ENCODE measurements at places on chromosomes 2 and 18.
A peak's percentile ranks its signal among the peaks of the same experiment; 100 is the strongest.

GRCh38 chr2:147689220-147689909 lies 155.5 kb upstream of the ACVR2A start:
- DNase-seq = no peak

- DNase-seq = no peak
Measured at GRCh38 chr2:107361751-107362381, 464.8 kb upstream of the RGPD4 start.

DNA sequence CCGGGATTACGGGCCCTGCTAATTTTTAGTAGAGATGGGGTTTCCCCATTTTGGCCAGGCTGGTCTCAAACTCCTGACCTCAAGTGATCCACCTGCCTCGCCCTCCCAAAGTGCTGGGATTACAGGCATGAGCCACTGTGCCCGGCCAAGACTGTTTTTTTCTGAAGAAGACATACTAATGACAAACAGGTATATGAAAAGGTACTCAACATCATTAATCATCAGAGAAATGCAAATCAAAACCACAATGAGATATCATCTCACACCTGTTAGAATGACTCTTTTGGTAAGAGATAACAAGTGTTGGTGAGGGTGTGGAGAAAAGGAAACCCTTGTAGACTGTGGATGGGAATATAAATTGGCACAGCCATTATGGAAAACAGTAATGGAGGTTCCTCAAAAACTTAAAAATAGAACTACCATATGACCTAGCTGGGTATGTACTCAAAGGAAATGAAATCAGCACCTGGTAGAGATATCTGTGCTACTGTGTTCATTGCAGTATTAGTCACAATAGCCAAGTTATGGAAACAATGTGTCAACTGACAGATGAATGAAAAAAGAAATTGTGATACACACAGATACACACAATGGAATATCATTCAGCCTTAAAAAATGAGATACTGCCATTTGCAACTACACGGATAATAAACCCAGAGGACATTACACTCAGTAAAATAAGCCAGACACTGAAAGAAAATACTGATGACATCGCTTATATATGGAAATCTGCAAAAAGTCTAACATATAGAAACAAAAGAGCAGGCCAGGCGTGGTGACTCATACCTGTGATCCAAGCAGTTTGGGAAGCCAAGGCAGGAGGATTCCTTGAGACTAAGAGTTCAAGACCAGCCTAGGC lies 20.8 kb downstream of the SOS1 start:
- DNase-seq = peak; percentile 57

- DNase-seq = peak; percentile 99
Measured at GRCh38 chr2:43269074-43269572, 42.7 kb upstream of the ZFP36L2 start.

GRCh38 chr2:150470435-150470834 lies 17.0 kb downstream of the RND3 start:
- no peak for DNase-seq

GRCh38 chr2:67272195-67272594 lies 124.9 kb upstream of the ETAA1 start:
- peak; percentile 24 for DNase-seq

GRCh38 chr2:226791056-226791486 lies 8.5 kb downstream of the IRS1 start:
- DNase-seq = peak; percentile 88

DNA sequence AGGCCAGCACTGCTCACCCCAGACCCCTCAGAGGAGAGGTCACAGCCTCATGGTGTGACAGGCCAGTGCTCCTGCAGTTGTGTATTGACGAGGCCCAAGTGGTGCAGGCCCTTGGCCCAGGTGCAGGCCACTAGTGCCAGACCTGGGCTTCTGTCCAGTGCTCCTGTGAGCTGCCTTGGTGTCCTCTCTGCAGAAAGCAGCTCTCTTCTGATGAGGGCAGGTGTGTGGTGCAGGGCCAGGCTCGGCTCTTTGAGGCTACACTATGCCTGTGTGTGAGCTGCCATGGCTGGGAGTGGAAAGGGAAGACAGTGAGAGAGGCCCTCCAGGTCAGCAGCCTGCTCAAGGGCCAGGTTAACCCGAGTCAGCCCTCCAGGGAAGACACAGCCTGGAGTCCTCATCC lies 17.1 kb downstream of the EHD3 start:
- DNase-seq = no peak
